ENCODE measurements at places on chromosomes 7 and 10.

DNA sequence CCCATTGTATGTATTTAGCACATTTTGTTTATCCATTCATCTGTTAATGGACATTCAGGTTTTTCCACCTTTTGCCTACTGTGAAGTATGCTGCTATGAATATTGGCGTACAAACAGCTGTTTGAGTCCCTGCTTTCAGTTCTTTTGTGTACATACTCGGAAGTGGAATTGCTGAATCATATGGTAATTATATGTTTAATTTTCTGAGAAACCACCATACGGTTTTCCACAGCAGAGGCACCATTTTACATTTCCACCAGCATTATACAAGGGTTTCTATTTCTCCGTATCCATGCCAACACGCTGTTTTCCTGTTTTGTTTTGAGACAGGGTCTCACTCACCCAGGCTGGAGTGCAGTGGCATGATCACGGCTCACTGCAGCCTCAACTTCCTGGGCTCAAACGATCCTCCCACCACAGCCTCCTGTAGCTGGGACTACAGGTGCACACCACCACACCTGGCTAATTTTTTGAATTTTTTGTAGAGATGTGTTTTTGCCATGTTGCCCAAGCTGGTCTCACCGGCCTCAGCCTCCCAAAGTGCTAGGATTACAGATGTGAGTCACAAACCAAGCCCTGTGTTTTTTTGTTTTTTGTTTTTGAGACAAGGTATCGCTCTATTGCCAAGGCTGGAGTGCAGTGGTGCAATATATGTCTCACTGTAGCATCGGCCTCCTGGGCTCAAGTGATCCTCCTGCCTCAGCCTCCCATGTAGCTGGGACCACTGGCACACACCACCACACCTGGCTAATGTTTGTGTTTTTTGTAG, 22.1 kb upstream of the FBXW4 start:
- no peak for DNase-seq

DNA sequence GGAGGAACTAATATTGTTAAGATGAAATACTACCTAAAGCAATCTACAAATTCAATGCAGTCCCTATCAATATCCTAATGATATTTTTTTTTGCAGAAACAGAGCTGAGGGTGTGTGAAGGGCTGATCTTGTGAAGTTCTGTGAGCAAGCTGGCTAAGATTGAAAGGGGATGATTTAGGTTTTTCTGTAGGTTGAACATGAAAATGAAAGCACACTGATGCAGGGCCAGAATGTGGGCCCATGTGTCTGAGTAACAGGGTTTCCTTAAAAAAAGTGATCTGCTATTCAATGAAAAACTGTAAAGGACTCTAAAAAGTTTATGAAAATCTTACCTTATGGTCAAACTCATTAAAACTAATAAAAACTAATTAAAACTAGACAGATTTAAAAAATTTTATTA, 47.4 kb downstream of the GRB10 start:
- no peak for DNase-seq

GRCh38 chr10:118980870-118981269, 48.6 kb upstream of the NANOS1 start:
- no peak for DNase-seq

DNA sequence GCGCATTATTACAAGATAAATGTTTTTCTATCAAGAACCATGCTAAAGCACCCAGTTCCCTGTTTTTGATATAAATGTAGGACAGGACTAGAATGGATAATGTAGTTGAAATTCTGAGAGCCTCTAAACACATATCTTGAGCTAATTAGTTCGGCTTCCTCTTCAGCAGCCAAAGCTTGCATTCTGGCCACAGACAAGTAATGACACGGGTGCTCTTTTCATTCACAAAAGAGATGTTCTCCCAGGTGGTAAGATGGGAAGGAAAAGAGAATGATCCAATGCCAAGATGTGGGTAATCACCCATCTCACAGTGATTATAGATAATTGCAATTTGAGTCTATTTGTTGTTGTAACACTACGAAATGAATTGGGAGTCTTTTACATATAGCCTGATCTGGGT, 246.5 kb downstream of the KIAA1217 start:
- no peak for DNase-seq

GRCh38 chr10:98664329-98665042, 217.8 kb upstream of the HPS1 start:
- no peak for DNase-seq

GRCh38 chr7:151695951-151696541, 176.4 kb upstream of the RHEB start:
- DNase-seq, result no peak

DNA sequence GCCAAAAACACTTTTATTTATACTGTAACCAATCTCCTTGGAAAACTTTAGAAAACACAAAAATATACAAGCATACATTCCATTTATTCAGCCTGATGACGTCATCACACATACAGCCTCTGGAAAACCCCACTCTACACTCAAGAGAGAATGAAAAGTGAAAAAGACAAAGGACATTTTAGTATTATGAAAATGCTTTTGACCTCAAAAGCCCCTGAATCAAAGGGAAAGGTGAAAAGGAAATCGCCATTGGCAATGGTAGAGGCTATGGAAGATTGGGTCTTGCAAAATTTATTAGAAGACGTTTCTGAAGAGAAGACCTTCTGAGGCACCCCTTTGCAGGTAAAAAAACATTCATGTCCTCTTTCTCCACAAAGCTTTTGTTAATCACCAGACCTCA, 82.9 kb upstream of the STRIP2 start:
- DNase-seq, result no peak

DNA sequence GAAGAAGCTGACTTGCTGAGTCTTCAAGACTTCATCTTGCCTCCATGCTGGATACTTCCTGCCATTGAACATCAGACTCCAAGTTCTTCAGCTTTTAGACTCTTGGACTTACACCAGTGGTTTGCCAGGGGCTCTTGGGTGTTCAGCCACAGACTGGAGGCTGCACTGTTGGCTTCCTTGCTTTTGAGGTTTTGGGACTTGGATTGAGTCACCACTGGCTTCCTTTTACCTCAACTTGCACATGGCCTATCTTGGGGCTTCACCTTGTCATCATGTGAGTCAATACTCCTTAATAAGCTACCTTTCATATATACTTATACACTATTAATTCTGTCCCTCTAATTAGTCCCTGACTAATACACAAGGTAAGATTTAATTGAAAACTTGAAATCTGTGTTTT, 361.7 kb upstream of the SEMA3C start:
- no peak for DNase-seq

- no peak for DNase-seq
These were observed 605 bp upstream of the NFKB2 start for GRCh38 chr10:102394801-102395399.

DNA sequence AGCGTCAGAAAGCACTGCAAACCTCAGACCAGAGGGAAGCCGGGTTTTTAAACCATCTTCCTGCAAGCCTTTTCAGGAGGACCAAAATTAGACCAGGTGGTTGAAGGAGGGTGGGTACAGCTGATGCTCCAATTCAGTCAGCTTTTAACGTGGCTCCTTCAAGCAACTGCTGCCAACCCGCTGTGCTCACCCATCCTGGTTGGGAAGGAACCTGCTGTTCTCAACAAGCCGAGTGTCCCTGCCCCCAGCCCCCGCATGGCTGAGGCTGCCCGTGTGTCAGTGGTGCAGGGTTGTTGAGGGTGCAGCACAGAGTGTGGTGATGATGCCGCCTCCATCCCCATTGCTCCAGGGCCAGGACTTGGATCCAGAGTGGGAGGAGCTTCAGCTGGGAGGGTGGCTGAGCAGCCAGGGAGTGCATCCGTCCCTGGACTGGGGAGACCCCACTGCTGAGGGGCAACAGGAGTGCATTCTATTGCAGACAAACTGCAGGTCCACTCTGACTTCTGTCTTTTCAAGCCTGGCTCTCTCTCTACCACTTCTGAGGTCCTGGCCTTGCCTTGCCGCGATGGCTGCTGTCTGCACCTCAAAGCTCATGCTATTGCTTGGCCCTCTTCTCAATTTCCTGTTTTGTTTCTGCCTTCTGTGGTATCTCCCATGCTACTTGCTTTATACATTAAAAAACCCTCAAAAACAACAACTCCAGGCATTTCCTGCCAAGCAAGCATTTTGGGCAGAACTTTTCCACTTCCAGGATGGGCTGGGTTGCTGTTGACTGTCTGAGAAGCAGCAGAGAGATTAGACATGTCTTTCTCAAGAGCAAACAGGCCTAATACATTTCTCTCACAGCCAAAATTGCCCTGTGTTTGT, 134.7 kb downstream of the DNAJB6 start:
- no peak for DNase-seq

- DNase-seq, result no peak
These were observed 268.4 kb downstream of the TCERG1L start for GRCh38 chr10:131043039-131043691.

GRCh38 chr10:103691723-103692435, 163.5 kb downstream of the SH3PXD2A start:
- DNase-seq, result no peak

DNA sequence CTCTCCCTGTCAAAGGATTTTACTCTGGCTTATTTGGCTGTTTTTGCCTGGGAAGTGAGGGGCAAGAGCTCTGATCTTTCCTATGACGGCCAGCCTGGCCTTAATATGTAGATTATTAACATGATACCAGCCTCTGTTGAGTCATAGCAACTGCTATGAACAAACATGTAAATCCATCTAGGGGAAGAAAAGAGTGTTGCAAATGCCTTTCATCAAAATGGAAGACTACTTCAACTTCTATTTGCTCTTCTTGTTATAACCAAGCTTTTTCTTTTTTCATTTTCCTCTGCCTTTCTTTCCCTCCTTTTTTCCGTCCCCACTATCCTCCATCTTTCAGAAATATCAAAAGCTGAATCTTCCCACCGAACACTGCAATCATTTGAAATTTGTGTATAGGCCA, 46.6 kb downstream of the BTRC start:
- DNase-seq, result no peak

DNA sequence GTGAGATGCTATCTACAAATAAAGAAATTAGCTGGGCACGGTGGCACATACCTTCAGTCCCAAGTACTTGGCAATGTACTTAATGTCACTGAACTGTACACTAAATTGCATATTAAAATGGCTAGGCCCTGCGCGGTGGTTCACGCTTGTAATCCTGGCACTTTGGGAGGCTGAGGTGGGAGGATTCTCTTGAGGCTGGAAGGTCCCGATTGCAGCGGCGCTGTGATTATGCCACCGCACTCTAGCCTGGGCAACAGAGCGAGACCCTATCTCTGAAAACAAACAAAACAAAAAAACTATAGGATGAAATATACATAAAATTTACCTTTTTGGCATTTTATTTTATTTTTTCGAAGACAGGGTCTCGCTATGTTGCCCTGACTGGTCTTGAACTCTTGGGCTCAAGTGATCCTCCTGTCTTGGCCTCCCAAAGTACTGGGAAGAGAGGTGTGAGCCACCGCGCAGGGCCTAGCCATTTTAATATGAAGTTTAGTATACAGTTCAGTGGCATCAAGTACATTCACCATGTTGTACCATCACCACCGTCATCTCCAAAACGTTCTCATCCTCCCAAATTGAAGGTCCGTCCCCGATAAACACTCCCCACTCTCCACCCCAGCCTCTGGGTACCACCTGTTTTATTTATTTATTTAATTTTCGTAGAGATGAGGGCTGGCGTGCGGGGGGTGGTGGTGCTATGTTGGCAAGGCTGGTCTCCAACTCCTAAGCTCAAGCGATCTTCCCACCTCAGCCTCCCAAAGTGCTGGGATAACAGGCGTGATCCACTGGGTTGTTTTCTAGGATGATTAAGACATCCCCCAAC, 1.3 kb upstream of the EIF3B start:
- no peak for DNase-seq

- no peak for DNase-seq
These were observed 22.2 kb upstream of the LYZL1 start for GRCh38 chr10:29266641-29267040.

DNA sequence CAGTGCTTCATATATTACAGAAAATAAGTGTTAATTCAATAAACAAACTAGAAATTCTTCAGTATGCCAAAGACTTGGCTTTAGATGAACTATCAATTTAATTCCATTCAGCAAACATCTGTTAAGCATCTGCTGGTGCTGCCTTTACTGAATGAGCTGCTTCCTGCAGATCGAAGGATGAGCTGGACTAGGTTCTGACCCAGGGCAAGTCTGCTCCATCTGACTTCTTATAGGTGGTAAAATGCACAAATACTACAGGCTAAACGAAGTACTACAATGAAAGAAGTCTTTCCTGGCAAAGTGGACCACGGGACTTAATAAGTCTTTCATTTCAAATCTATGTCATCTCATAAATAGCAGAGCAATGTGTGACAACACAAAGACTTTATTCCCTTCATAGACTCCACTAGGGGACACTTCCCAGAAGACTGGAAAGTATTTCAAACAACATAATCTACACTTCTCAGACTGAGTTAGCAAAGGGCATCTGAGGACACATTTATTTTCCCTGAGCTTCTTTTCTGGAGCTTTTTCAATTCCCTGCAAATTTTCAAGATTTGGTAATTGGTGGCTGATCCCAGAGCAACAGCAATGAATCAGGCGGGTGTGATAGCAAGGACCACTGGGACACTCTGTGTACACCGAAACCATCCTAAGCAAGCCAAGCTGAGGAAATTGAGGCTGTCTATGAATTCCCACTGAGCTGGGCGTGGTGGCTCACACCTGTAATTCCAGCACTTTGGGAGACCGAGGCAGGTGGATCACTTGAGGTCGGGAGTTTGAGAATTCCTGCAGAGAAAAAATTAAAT, 108.9 kb upstream of the FRMD4A start:
- DNase-seq, result no peak

DNA sequence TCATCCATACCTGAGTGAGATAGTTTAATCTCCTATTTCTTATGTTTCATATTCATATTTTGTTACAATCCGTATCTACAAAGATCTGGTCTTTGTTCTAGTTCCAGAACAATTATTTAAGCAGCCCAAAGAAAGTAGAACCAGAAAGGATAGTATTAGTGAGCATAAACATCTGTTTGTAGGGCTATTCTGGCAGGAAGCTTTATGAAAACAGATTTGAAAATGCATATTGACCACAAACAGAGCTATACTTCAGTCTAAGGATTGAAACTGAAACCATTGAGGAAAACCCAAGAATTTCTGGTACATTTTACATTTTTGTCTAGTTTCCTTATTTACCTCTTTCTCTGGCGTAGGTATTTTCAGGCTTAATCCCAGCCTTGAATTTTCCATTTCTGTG, 28.1 kb downstream of the LRGUK start:
- DNase-seq, result no peak

- DNase-seq, result no peak
These were observed 6.9 kb downstream of the CCL24 start for GRCh38 chr7:75806560-75807307.

- DNase-seq, result no peak
These were observed 30.2 kb downstream of the NEURL1 start for GRCh38 chr10:103523683-103524082.
